ENCODE measurements at places on chromosomes 7 and 10.
A peak's percentile ranks its signal among the peaks of the same experiment; 100 is the strongest.

GRCh38 chr10:80702143-80702542 lies 164.4 kb downstream of the SH2D4B start:
- DNase-seq = no peak

- DNase-seq = no peak
Measured at GRCh38 chr7:132023466-132023865, 467.0 kb upstream of the PODXL start.

GRCh38 chr10:32055478-32056135 lies 618 bp downstream of the KIF5B start:
- peak; percentile 53 for DNase-seq

- no peak for DNase-seq
Measured at GRCh38 chr7:106071356-106071998, 40.6 kb downstream of the SYPL1 start.

GRCh38 chr10:49281461-49281860 lies 17.5 kb upstream of the C10orf71 start:
- no peak for DNase-seq

DNA sequence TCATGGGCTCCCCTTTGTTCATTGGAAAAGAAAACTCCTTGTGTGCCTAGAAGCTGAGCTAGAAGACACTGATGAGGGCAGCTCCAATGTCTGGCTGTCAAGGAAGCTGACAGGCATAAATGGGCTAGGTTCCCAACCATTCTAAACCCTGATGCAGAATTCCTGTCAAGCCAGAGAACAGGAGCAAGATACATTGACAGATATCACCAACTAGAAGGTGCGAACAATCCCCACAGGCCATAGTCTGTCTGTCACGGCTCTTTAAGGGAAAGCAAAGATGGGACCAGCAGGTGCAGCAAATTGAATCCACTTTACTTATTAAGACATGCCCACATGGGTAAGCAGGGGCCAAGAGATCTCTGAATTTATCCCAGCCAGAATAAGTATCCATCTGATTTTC lies 617.9 kb upstream of the POT1 start:
- DNase-seq = no peak

DNA sequence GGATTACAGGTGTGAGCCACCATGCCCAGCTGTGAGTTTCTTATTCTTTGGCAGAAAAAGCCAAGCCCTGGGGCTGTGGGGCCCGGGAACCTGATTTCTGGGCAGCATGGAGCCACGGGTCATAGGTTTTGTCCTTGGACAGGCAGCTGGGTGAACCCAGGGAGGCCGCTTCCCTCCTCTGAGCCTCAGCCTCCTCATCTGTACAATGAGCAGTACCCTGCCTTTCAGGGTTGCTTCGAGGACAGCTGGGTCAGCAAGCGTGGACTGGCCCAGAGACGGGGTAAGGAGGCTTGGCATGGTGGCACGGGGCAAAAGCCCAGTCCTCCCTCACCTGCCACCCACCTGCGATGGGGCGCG lies 84.1 kb upstream of the GNA12 start:
- no peak for DNase-seq

DNA sequence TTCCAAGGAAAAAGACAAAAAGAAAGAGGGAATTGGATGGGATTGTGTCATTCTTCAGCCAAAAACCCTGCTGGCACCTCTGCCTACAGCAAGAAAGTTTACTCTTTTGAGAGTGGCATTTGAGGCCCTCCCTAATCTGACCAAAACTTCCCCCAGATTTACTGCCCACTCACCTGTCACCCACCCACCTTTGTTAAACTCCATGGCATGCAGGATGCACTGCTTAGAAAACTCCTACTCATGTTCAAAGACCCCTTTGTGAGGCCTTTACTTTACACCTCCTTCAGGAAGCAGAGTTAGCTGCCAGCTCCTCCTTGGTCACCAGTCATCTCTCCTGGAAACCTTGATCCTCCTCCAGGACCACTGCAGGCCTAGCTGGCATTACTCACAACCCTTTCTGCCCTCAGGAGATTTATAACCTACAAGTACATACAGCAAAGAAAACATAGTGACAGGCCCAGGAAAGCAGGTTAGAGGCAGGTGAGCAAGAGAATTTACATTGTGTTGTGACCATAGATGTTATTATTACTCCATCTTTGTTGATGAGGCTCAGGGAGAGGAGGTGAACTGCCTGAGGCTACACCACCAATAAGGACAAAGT lies 10.3 kb upstream of the PLAC9 start:
- DNase-seq = no peak

GRCh38 chr10:33229252-33229948 lies 105.1 kb downstream of the NRP1 start:
- no peak for DNase-seq

GRCh38 chr10:28833313-28833712 lies 156.0 kb downstream of the BAMBI start:
- no peak for DNase-seq
